Stimulated activated CD4-positive, alpha-beta T cell treated with anti-CD3 and anti-CD28 coated beads, Interleukin-1b, Interleukin-23, amount 100 ng/mL, for 24 hours (primary cell): ENCODE measurements at places on chromosomes 2 and 18.

DNA sequence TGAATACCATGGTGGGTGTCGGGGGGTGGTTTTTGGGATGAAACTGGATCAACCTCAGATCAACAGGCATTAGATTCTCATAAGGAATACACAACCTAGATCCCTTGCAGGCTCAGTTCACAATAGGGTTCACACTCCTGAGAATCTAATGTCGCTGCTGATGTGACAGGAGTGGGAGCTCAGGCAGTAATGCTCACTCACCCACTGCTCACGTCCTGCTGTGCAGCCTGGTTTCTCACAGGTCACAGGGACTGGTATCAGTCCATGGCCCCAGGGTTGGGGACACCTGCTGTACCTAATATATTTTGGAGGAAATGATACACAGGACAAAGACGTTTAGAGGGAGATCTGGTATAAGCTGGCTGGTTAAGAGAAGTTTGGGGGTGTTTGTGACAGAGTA, 338.8 kb downstream of the PLCL1 start:
- DNase-seq = no peak

DNA sequence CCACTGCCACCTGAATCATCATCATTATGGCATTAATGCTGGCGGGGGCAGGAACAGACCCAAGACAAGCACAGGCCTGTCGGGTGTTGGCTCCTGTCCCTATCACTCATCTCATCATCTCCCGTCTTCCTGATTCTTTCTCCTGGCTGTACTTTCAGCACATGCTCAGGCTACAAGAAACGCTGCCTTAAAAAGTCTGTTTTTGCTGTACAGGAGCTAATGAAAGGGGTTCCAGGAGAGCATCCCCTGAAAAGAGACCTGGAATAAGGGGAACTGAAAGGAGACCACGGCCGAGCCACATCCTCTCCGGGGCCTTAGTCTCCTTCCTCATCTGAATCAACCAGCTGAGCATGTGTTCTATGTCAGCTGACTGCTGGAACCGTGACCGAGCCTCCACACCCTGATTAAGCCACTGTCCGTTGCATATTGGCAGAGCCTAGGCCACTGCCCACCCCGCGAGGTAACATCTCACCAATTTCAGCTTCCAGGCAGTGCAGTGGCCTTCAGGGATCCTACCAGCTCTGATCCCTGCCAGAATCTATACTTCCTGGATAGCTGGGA, 62.6 kb downstream of the DNMT3A start:
- DNase-seq = no peak

DNA sequence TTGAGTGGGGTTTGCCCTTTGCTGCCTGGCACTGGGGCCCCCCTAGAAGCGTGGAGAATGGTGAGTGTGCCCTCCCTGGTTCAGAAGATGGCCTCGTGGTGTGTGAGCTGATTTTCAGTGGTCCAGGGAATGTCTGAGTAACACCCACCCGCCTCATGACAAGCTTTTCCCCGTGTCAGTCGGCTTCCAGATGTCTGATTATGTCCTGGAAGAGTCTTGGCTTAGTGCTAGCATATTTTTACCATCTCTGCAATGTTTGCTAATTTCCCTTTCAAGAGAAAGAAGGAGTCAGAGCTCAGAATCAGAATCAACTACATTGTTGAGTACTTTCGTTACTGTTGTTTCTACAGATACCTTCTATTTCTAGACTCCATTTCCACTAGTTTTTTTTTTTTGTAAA, 214.7 kb downstream of the SEPTIN10 start:
- DNase-seq = no peak

- DNase-seq = no peak
These were observed 22.9 kb downstream of the GRHL1 start for GRCh38 chr2:9974343-9974742.

DNA sequence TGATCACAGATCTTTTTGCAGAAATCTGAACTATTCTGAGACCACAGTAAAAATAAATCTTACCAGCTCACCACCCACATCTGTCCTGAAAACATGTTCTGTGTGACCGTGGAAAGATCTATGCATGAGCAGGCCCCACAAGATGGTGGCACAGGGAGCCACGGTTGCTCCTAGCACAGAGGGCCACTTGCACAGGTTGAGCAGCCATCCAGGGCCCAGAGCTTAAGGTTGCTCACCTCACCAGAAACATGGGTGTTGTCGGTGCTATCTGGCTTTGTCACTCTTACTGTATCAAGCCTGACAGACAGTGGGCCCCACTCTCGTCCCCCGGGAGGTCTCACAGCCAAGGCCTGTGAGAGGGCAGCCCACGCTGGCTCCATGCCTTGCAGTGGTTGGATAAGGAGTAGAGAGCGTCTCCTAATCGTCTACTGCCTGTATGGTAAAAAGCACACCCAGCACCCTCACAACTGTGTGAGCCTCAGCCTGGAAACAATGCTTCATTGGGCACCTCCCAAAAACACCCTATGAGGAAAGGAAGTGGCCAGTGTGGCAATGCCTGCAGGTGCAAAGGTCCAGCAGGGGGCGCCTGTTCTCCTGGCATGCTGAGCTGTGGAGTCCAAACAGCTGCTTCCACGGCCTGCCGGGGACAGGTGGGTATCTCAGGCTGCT, 19.6 kb downstream of the TUBB6 start:
- DNase-seq = peak; percentile 64

- no peak for DNase-seq
These were observed 113.3 kb downstream of the TFCP2L1 start for GRCh38 chr2:121171625-121172119.

DNA sequence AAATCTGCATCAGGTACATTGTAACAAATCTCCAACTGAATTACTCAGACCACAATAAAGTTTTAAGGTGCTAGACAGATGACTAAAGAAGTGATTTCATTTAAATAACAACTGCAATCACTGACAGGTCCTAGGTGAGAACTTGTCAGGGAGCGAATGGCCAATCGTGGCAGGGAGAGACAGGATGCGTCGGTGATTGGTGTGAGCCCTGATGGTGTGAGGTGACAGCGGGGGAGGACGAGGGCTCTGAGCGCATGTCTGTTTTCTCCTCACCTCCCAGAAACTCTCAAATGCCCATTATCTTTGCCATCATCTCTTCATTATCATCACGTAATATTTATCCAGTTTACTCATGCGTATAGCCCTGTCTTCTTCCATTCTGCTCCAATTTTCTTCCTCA, 207.9 kb upstream of the LYPD1 start:
- no peak for DNase-seq

DNA sequence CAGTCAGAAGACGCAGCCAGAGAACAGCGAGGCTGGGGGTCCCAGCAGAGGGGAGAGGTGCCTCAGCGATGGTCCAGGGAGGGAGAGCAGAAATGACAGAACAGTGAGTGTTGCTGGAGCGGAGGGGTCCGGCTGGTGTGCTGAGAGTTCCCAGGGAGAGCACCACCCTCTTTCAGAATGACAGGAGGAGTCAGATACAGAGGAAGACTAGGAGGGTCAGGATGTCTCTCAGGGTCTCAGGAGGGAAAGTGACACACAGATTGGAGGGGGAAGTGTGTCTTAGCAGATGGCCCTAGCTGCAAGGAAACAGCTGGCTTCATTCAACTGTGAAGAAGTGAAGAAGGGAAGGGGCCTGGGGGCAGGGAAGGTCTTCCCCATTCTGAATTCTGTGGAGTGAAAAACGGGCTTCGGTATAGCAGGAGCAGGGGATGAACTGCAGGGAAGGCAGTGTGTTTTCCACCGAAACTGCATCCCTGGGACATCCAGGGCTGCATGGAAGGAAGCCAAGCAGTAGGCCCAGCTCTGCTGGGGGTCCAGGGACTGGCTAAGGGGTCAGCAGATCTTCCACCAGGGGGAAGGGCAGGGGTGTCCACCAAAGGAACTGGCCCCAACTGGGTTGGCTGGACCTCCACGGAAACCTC, 90.0 kb upstream of the OTOS start:
- no peak for DNase-seq

DNA sequence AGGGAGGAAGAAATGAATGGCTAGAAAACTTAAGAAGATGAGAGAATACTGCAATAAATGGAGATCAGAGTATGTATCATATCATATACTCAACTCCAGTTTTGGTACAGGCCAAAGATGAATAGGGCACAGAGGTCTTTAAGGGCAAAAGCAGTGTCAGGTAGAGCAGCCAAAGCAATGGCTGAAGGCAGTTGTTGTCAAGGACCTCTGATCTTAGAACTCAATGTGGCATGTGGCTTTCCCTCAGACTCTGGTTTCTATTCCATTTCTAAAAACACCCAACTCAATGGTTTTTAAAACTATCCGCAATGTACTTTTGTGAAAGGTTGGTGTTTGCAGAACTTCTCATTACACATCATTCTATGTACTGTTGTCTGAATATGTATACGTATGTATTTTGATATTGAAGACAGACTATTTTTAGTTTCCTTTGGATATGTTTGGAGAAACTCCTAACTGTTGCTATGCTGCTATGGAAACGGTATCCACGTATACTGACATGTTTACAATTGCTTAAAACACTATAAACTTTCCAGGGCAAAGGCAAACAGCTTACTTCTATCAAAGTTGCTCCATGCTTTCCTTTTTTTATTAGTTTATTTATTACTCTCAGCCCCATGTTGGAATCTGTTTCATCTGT, 58.1 kb upstream of the PELI1 start:
- no peak for DNase-seq

DNA sequence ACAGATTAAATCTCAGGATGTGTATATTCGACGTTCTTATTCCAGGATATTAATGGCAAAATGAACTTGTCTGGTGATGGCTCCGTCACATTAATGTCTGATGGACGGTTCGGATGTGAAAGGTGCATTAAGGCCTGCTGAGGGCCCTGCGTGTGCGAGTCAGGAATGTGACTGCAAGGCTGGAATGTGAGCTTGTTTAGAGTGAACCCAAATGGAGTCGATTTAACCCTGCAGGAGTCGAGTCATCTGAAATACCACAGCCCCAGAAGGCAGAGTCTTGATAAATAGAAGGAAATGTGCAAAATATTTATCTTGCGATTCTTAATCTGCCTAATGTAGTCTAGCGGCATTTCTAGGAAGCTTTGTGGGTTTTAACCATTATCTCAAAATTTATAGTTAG, 44.3 kb downstream of the RDH14 start:
- DNase-seq = no peak

- DNase-seq = no peak
These were observed 308.9 kb downstream of the RND3 start for GRCh38 chr2:150178591-150178990.

DNA sequence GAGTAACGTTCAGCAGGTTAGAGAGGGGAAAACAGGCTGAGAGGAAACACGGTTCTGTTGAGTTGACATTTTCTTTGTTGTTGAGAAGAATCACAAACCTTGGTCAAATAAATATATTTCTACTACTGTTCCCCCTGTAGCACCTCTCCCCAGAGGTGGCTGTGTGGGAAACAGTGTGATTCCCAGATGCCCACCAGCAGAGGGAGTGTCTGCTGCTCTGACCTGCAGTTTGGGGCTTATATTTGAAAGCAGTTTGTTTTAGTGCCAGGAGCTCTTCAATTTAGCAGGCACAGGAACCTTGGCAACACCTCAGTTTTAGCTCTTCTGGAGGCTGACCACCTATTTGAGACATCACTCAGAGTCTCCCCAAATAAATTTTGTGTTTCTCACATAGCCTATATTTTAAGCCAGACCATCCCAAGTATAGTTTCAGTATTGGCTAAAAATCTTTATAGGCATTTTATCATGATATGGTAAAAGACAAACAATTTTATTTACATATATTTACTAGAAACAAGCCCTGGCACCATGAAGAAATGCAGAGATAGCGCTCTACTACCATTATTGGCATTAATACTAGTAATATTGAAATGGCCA, 75.7 kb downstream of the PIK3C3 start:
- no peak for DNase-seq

GRCh38 chr2:162465430-162465829, 121.5 kb downstream of the GCA start:
- DNase-seq = no peak

- DNase-seq = no peak
These were observed 29.2 kb upstream of the STK17B start for GRCh38 chr2:196200557-196200956.

- no peak for DNase-seq
These were observed 70.6 kb upstream of the WDR75 start for GRCh38 chr2:189370719-189371118.
